ENCODE measurements at places on chromosomes 2 and 18. TPM values are rescaled to one million over a fixed set of nuclear protein-coding genes. Genes with fewer than 3 reads are reported as not detected.

ANKRD30BL gene
- not detected for total RNA-seq

NEMP2 gene
- 7.2 TPM for total RNA-seq

CNRIP1 gene
- 24.0 TPM for total RNA-seq

LBX2 gene
- total RNA-seq = 2.0 TPM

NEURL3 gene
- total RNA-seq = not detected

SERPINB3 gene
- total RNA-seq = not detected

ID2 gene
- 32.7 TPM for total RNA-seq

CD8B2 gene
- not detected for total RNA-seq

MC2R gene
- total RNA-seq = not detected

ACKR3 gene
- total RNA-seq = not detected

CFC1 gene
- not detected for total RNA-seq

PLGLB2 gene
- 2.9 TPM for total RNA-seq

Measured in melanocyte of skin (primary cell).